Activated naive CD8-positive, alpha-beta T cell treated with anti-CD3 and anti-CD28 coated beads, Interleukin-2, amount 10 ng/mL, durations not matched to agents 7 days and 5 days (primary cell): ENCODE measurements at places on chromosomes 3 and 15. TPM values are rescaled to one million over a fixed set of nuclear protein-coding genes. Genes with fewer than 3 reads are reported as not detected.
A peak's percentile ranks its signal among the peaks of the same experiment; 100 is the strongest.

DNA sequence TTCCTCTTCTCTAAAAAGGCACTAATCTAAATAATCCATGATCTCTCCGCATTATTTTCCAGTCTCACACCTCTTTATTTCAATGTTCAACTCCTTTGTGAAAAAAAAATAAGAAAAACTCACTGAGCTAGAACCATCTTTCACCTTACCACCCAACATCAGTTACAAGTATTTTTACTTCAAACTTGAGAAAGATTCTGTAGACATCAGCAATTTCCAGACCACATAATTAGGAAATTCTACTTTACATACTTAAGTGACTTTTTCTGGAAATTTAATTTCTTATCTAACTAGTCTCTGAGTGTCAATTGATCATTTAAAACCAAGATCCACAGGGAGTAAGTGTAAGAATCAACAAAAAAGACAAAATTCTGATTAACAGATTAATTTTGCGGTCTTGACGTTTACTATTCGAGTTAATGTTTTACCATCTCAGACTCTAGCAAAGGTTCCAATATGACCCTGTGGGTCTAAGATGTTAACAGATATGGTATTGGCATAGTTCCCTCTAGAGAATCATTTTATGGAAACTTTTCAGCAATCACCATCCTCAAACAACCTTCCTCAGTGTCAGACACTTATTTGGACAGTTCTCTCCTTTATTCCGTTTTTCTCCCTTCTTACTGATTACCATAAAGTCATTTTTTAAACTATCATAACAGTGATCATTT lies 5.1 kb downstream of the ATP13A3 start:
- DNase-seq, result no peak

- DNase-seq, result no peak
Observed at GRCh38 chr15:33119273-33119672, 75.2 kb downstream of the FMN1 start.

- DNase-seq, result no peak
Observed at GRCh38 chr3:165347526-165347925, 151.3 kb upstream of the SLITRK3 start.

GRCh38 chr3:127682561-127682960 lies 9.8 kb downstream of the ABTB1 start:
- peak; percentile 20 for DNase-seq

GRCh38 chr3:58572013-58572633 lies 5.1 kb downstream of the FAM107A start:
- DNase-seq, result no peak

- no peak for DNase-seq
Observed at GRCh38 chr15:87523516-87523915, 733.0 kb downstream of the NTRK3 start.

GRCh38 chr3:66270701-66271100 lies 49.9 kb downstream of the SLC25A26 start:
- no peak for DNase-seq

GRCh38 chr3:11074011-11074410 lies 80.3 kb upstream of the HRH1 start:
- no peak for DNase-seq

Gene PLA2G4B
- total RNA-seq, result 21.5 TPM

Gene PEX11A
- 3.8 TPM for total RNA-seq
